ENCODE measurements at places on chromosomes 1 and 21.

DNA sequence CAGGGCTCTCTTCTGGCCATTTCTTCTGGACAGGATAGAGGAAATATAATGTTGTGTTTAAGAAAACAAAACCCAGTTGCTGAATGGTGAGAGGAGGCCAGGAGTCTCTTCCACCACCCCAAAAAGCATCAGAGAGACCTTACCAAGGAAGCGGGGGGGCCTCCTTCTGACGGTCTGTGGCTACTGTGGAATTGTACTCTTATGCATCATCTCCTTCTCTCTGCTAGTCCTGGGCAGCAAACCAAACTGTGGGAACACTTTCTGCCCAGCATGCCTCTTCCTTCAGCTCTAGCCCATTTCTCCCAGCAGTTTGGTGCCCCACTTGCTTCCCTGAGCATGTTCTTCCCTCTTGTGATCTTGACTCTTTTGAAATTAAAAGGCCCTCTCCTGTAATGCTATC lies 157.7 kb downstream of the HHIPL2 start:
- no peak for DNase-seq

- DNase-seq = no peak
Observed at GRCh38 chr1:239947801-239948200, 143.9 kb upstream of the FMN2 start.

DNA sequence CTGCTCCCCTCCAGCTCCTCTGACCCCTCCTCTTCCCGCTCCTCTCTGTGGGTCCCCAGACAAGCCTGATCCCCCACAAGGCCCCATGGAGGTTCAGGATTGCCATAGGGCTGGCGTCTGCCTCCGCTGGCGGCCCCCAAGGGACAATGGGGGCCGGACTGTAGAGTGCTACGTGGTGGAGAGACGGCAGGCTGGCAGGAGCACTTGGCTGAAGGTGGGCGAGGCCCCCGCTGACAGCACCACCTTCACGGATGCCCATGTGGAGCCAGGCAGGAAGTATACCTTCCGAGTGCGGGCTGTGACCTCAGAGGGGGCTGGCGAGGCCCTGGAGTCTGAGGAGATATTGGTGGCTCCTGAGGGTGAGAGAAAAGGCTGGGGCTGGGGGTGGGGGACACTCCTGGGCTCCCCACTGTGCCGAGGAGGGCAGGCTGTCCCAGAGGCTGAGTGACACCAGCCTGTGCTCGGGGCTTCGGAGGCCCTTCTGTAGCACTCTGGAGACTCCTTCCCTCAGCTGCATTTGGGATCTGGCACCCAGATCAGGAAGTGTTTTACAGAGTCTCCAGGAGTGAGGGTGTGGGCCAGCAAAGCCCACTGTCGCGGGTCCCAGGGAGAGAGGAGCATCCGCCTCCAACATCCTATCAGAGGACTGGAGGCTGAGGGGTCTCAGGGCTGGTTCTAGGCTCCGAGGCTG lies 25.9 kb downstream of the IGFN1 start:
- no peak for DNase-seq

GRCh38 chr1:109248797-109249629 lies at the start of gene CELSR2:
Gene CELSR2, plus strand, starts transcription at chr1:109249539. Its CDS starts 541 bp downstream, at chr1:109250080.
- DNase-seq = peak; percentile 20

GRCh38 chr21:36330904-36331303 lies 10.9 kb downstream of the MORC3 start:
- DNase-seq = peak; percentile 39

DNA sequence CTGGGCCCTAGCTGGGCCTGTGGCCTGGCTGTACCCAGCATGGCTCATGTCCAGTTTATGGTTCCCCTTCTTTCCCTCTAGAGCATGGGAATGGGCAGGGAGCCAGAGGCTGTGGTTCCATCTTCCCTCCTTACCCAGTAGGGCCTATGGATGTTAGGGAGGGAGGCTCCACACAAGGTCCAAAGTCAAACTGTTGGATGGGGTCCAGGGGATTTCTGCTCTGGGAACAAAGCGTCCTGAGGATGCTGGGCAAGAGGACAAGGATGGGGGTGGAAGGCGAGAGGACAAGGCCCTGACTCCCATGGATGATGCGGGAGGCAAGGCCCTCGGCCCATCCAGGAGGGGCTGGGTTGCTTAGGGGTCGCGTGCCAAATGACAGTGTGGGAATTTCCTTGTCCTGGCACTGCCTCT lies 17.3 kb downstream of the CSF1 start:
- peak; percentile 96 for DNase-seq

DNA sequence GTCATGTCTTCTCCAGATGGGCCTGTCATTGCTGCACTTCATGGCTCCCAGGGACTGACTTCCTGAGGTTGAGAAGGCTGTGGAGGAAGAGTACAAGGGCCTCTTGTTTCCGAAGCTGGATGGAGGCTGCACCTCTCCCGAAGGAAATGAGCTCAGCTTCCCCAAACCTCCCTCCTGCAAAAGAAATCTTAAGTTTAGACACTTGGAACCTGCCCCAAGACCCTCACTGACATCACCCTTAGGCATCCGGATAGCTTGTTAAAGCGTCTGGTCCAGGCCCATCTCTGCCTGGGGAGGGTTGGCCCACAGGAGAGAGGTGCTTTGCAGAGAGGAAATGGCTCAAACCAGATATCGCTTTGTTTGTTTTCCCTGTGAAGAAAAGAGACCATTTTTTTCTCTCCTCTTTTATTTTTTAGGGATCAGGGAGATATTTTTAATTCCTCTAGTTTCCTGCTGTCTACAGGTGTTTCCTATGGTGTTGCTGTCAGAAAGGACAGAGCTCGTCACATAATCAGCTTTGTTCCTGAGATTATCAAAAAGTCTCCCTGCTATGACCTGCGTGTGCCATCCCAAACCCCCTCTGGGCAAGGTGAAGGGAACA lies 25.0 kb downstream of the RCSD1 start:
- no peak for DNase-seq

- no peak for DNase-seq
Observed at GRCh38 chr1:168911370-168911769, 182.4 kb upstream of the DPT start.

GRCh38 chr1:245677461-245678240 lies 522.9 kb downstream of the KIF26B start:
- DNase-seq = no peak

DNA sequence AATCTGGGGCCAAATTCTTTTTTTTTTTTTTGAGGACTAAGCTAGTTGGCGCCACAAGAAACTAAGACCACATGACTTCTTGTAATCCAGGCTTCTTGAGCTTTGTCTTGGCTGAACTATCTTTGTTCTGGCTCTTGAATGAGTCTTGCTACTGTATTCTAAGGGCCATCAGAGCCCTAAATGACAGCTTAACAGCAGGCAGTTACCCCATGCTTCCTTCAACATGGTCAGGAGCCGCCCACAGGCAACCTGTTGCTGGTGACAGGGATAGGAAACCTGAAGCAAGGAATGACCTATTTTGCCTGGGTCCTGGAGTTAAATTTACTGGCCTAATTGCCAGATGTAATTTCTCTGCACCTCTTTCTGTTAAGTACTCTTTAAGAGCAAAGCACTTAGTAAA lies 188.2 kb upstream of the PLXNA2 start:
- no peak for DNase-seq

DNA sequence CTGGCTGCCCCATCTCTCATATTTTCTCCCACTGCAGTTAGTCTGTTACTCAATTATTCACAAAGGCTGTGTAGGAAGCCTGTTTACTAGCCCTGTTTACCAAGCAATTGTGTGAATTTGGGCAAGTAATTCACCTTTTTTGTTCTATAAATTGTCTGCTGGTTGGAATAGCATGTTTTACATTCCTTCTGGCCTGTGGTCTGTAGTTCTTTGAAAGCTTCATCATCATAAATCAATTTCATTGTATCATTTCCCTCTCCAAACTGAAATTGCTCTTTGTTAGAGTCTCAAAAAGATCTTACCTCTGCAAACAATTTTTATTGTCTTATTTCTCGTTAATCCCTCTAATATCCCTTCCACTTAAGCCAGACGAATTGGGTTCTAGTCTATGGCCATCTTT lies 1059.5 kb upstream of the ADGRL4 start:
- DNase-seq = no peak

DNA sequence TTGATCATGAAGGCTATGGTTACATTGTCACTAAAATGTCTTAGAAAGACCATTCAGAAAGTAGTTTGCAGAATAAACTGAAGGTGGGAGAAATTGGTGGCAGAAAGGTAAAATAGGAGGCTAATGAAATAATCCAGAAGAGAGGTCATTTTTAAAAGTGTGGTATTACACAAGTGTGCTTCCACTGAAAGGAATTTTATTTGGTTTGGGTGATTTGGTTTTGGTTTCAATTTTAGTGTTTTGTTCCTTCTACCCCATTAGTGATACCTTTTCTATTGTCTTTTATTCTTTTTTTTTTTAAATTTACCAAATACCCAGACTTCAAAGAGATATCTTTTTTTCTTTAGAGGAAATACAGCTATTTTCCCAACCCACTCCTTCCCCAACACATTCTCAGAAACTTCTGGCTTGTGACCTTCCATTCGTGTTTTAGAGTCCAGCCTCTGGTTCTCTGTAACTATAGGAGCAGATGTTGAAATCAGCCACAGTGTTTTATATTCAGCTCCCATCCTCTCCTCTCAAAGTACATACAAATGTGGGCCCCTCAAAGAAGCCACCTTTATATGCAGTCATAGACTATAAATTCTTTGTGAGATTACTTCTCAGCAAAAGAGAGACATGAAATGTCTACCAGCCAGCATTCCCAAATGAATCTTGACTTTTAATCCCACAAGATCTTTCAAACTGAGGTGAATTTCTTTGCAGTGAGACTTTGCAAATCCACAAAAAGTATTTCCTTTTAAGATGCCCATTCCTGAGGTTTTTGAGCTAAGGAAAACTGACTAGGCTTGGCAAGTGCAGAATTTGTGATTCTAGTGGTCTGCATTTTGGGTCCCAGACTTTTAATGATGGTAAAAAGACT lies 42.0 kb upstream of the PALMD start:
- no peak for DNase-seq

- DNase-seq = no peak
Observed at GRCh38 chr1:225304996-225305395, 122.8 kb downstream of the LBR start.

GRCh38 chr21:37886120-37886519 lies 30.1 kb downstream of the KCNJ6 start:
- no peak for DNase-seq

GRCh38 chr1:187143783-187144182 lies 315.0 kb downstream of the PLA2G4A start:
- DNase-seq = no peak

GRCh38 chr21:46158666-46159300 lies 3.4 kb upstream of the FTCD start:
- no peak for DNase-seq

DNA sequence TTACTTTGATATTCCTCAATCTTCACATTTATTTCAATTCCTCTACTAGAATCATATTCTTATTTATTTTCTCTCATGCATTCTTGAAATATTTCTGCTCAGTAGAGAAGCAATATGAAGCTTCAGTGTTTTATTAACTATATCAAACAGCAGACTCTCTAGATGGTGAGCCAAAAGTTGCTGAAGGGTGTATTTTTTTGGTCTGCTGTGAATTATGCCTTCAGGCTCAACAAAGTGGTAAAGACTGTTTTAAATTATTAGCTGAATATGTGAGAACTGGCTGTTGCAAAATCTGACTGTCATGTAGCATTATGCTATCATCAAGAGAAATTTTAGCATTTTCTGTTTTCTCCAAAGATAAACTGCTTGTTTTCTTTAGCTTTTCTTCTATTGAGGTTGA lies 24.9 kb upstream of the CDC42BPA start:
- no peak for DNase-seq

DNA sequence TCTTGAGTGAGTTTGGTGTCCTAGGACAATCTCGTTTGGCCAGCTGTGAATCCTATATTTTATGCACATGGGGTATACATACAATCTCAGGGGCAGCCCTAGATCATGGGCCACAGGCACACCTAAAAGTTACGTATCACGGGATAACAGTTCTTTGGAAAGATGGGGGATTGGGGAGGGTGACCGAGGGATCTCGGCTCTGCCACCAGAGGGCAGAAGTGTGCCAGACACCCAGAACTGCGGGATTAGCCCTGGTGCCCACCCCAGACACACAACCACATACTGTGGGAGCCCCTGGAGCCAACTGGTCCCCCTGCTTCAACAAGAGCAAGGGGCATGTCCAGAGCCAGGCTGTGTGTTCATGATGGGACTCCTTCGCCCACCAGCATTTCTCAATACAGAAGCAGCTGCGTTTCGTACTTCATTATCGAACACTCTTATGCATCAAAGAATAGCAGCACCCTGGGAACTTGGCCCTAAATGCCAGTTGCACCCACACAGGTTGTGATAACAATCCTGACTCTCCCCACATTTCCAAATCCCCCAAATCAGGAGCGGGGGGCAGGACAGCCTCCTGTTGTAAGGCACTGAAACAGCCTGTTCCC lies 37.4 kb downstream of the TMCO4 start:
- no peak for DNase-seq

DNA sequence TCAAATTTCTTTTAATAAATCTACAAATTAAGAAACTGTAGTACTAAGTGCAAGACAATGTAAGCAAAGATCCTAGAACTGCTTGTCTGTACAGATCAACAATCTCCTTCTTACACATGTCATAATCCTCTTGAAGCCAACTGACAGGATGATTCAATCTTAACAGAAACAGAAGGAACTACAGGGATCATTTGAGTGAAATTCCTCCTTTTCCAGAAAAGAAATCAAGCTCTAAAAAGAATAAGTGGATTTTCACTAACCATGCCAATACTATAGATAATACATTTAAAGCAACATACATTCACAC lies 53.2 kb downstream of the RAB3GAP2 start:
- no peak for DNase-seq

GRCh38 chr1:105072850-105073249 lies 1323.2 kb downstream of the AMY1C start:
- no peak for DNase-seq

DNA sequence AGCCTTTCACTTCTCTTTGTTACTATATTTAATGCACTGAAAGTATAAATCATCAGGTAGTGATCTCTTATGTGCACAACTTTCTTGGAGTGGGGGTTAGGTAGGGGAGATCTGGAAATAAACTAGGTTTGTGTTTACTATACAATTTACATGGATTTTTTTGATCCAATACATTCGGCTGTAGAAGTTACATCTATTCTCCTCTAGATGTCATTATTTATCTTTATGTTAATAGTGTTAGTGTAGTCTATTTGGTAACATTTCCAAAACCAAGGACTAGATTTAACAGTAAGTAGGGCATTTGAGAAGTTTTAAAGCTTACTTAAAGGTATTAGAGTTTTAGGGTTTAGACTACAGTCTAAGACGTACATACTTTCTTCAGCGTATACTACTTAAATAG lies 5.4 kb downstream of the VPS45 start:
- DNase-seq = peak; percentile 33

Measured in RCC 7860 (cell line).